Activated CD4-positive, alpha-beta T cell treated with anti-CD3 and anti-CD28 coated beads, Interleukin-2, amount 50 U/mL, for 16 hours (primary cell): ENCODE measurements at places on chromosomes 6 and 20.

GRCh38 chr20:18223409-18223808 is 64.9 kb upstream of the ZNF133 start:
- no peak for DNase-seq

GRCh38 chr6:160429620-160429895 is 81.4 kb downstream of the SLC22A3 start:
- no peak for DNase-seq

GRCh38 chr6:109484122-109484521 is 1.1 kb upstream of the ZBTB24 start:
- no peak for DNase-seq

DNA sequence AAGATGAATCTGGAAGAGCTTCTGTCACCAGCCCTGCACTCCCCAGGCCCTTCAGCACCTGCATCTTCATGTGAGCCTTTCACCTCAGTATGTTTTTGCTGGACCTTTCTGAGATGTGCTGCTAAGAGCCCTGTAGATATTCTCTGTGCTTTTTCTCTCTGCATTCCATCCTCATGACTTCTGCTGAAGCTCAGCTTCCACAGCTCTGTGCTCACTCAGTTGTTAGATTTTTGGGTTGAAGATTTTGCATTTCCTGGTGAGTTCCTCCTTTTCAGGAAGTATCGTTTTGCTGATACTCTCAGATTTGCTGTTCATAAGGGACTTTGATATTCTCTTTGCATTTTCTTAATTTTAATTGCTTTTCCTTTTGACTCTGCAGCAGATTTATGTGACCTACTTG is 18.3 kb downstream of the KIAA1586 start:
- DNase-seq, result no peak

DNA sequence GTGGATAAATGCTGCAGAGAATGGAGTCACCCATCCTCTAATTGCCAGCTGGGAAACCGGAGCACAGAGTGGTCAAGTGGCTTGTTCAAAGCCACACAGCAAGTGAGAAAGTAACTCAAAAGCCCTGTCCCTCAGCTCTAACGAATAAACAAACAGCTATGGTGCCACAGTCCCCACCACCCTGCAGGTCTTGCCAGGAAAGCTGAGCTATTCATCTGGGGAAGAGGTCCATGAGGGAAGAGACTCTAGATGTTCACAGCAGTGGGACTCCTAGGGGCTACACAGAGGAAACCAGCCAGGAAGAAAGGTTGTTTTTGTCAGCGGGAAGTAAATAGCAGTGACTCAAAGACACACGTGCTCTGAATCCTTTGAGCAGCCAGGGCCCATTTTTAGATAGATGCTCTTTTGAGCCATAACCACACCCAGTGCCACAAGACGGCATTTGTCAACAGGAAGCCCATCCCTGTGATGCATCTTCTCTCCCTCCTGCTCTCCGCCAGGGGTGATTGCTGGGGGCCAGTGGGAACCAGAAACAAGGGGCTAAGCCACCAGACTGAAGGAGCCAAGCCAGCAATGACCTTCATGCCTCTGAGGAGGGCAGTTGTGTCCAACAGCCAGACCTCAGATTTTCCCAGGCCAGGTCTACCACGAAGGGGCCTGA is 32.4 kb upstream of the TCP11 start:
- DNase-seq, result no peak

- DNase-seq, result no peak
Measured at GRCh38 chr20:50048420-50049166, 64.4 kb downstream of the UBE2V1 start.

GRCh38 chr6:107956586-107957307 is 1.3 kb downstream of the SEC63 start:
- DNase-seq, result no peak
